ENCODE measurements at places on chromosomes 4 and X. TPM values are rescaled to one million over a fixed set of nuclear protein-coding genes. Genes with fewer than 3 reads are reported as not detected.

GRCh38 chr4:151865312-151865711 lies 104.5 kb upstream of the GATB start:
- peak; percentile 39 for DNase-seq

Gene GRK4
- 11.9 TPM for total RNA-seq

GRCh38 chr4:183905593-183906488 lies 734 bp downstream of the STOX2 start:
- peak; percentile 78 for DNase-seq

DNA sequence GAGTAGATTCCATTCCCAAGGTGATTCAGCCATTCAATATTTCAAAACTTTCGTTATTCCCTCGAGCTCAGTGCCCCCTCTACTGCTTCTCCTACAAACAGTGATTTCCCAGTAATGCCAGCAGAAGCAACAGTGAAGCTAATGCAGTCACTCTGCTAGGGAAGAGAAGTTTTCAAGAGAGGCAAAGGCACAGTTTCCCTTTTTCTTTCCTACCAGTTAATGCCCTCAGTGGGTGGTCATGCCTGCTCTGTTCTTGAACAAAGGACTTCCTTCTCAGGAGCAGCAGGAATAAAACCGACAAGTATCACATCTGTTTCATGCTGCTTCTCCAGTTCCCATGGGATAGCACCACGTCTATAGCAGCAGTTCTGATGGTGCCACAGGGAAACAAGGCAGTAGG lies 317.2 kb downstream of the TENM3 start:
- peak; percentile 20 for DNase-seq

DNA sequence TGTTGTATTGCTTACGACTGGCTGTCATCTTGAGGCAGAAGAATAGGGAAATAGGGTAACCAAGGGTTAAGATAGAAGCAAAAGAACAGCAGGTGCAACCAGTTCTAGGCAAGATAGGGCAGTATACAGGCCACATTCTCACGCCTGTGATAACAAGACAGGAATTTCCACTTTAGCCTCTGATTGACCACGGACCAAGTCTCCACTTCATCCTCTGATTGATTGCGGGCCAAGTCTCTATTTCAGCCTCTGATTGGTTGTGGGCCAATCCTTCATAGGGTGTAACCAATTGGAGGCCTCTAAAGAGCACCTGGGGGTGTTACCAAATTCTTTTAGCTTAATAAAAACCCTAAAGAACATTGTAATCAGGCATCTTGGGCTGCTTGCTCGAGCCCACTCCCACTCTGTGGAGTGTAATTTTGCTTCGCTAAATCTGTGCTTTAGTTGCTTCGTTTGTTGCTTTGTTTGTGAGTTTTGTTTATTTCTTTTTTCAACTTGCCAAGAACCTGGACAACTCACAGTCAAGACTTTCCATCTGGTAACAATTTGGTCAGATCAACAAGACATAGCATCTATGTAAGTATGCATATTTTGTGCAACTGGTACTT lies 8.7 kb upstream of the TBC1D9 start:
- peak; percentile 81 for DNase-seq

DNA sequence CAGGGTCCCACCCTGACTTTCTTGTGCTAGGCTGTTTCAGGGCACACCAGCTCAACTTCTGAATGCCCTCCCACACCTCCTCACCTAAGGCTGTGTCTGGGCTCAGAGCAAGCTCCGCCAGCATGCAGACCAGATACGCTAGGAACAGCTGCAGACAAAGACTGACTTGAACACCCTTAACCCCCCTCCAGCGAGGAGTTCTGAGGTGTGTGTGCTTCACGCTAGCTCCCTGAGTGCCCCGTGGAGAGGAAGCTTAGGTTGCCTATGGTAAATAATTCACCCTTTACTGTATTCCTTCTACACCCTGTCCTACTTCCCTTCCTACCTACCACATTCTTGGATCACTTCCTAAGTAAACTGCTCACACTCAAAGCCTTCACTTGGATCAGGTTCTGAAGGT lies 115.0 kb downstream of the VCX3B start:
- DNase-seq, result no peak

Gene CCSER1
- total RNA-seq, result 28.1 TPM

DNA sequence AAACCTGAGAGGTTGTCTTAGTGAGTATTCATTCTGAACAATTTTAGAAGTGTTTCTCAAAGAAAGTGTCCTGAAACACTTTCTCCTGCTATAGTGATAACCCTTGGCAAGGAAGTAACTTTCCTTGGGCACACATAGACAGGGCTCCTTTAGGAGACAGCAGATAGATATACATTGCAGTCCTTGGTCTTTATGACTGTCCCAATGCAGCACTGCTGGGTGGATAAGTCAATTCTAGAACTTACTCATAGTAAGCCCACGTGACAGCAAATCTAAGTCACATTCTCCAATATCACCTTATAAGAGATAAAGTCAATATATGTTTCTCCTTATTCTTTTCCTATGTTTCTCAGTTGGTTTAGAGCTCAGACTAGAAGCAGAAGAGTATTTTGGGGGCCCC lies 46.7 kb downstream of the GPRASP3 start:
- no peak for DNase-seq

DNA sequence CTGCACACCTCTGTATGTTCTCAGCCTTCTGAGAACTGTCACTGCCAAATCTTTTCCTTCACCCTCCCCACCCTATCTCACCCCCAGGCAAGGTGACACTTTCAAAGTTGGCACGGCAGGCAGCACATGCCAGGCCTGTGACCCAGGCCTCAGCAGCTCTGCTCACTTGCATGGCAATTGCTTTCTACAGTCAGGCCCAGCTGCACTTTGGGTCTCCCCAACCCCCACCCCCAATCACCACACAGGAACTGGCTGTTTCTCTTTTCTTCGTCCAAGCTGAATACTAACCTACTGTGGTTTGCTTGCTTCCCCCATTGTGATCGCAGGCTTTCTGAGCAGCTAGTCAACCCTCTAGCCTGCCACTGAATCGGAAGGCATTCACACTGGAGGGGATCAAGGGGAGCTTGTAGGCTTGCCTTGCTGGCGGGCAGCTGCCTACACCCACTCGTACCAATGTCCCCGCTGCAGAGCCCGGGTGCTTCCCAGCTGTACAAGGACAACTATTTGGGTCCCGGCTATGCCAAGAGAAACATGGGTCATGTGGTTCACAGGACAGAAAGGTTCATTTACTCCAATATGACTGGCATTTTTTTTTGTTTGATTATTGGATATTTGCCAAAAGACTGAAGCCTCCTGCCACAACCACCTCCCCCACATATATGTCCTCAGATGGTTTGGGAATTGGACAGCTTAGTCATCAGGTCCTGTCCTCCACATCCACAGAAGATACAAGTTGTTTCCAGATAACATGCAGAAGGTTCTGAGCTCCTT lies 28.1 kb downstream of the SLC25A43 start:
- peak; percentile 27 for DNase-seq

DNA sequence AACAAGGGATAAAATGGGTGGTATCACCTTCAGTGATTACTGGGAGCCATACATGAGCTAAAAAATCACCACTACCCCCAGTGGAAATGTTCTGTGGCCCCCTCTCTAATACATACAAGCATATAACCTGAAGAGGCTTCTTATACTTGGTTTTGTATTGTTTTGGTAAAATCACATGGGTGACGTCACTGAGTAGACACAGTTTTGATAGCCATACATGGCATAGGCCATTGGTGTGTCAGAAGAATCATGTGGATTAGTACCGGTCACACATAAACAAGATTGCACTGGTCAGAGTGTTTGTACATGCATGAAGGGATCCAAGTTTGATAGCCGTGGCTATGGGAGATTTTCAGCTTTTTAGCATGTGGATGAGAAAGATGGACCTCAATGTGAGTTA lies 131.9 kb upstream of the RADX start:
- no peak for DNase-seq

GRCh38 chrX:7119950-7120877 lies 27.3 kb upstream of the STS start:
- DNase-seq, result peak; percentile 87

DNA sequence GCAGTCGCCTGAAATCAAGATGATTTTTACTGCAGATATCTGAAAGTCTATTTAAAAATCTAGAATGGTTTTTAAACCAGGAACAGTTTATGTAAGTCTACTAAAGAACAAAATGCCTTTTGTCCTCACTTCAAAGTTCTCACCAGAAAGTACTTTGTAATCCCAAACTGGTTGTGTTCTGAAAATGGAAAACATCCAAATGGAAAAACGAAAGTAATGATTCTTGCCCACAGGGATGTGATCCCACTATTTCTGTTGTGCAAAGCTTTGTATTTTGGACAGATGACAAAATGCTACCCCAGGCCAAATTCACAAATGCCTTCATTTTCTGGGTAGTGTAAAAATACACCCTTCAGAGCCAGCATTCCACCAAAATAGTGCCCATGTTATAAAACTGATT lies 265.5 kb upstream of the FTHL17 start:
- no peak for DNase-seq

GRCh38 chr4:118817178-118817930 lies 18.6 kb downstream of the SEC24D start:
- no peak for DNase-seq

- no peak for DNase-seq
Measured at GRCh38 chr4:130336585-130337217, 1240.7 kb downstream of the C4orf33 start.

- no peak for DNase-seq
Measured at GRCh38 chr4:83560523-83560922, 24.6 kb downstream of the GPAT3 start.

- no peak for DNase-seq
Measured at GRCh38 chrX:48961585-48962091, 4.2 kb upstream of the OTUD5 start.

Gene CNGA2
- total RNA-seq, result not detected

- DNase-seq, result no peak
Measured at GRCh38 chr4:82519776-82520175, 42.0 kb downstream of the TMEM150C start.
